Caco-2 (cell line): ENCODE measurements at places on chromosomes 5 and 9. TPM values are rescaled to one million over a fixed set of nuclear protein-coding genes. Genes with fewer than 3 reads are reported as not detected.

Gene RIMOC1
- 29.5 and 30.2 TPM in 2 replicates for total RNA-seq

Gene PAX5
- total RNA-seq = 0.16 TPM in 1 of 2 replicates, not detected in the other

Gene YIPF5
- total RNA-seq = 57.8 and 59.2 TPM in 2 replicates

DNA sequence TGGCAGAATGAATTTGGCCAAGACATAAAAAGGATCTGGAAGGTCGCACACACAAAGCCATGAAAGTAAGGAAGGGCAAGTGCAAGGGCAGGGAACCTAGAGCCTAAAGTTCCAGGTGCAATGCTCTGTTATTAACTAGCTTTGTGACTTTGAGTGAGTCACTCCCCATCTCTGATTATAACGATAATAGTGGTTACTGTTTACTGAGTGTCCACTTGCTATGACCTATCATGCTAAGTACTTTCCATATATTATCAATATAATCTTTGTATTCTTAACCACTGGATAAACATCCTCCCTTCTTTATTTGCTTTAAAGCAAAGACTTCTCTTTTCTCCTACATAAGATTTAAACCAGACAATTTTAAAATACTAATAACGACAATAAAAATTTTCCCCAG lies 504.6 kb upstream of the BRINP1 start:
- no peaks in the 10 kb centered on the region for H3K4me1 ChIP-seq
- no peak overlapping the region for H3K27ac ChIP-seq
- no peak overlapping the region for H3K4me3 ChIP-seq
- H3K27me3 ChIP-seq = no peaks in the 10 kb centered on the region
- DNase-seq = no peak

DNA sequence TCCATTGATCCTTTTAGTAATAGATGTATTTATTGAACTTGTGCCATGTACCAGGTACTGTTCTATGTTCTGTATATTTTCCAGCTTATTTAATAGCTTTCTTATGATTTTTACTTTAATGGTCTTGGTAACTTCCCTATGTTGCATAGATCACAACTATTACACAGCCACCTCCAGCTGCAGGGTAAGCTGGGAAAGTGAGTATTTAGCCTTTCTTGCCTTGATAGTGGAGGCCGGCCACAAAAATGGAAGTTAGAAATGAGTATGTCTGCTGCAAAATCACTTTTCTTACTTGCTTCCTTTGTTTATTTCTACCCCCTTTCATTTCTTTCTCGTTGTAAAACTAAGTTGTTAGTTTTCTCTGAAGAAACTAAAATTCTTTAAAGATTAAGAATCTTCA lies 43.1 kb upstream of the ANKDD1B start:
- H3K36me3 ChIP-seq = no peaks in the 10 kb centered on the region
- H3K27ac ChIP-seq = no peak overlapping the region
- peaks cover 23% of the 10 kb centered on the region for H3K4me1 ChIP-seq
- H3K4me3 ChIP-seq = no peak overlapping the region

GRCh38 chr9:115204904-115205453 lies 87.0 kb upstream of the TNC start:
- no peaks in the 10 kb centered on the region for H3K36me3 ChIP-seq
- H3K4me1 ChIP-seq = peaks cover 14% of the 10 kb centered on the region; the same call in 1 of the 2 replicates
- H3K27me3 ChIP-seq = no peaks in the 10 kb centered on the region
- DNase-seq = no peak

- no peak overlapping the region for H3K27ac ChIP-seq
- H3K4me1 ChIP-seq = no peaks in the 10 kb centered on the region
- DNase-seq = no peak
- H3K36me3 ChIP-seq = no peaks in the 10 kb centered on the region
- no peaks in the 10 kb centered on the region for H3K27me3 ChIP-seq
Measured at GRCh38 chr5:91302958-91303357, 80.2 kb downstream of the ARRDC3 start.

DNA sequence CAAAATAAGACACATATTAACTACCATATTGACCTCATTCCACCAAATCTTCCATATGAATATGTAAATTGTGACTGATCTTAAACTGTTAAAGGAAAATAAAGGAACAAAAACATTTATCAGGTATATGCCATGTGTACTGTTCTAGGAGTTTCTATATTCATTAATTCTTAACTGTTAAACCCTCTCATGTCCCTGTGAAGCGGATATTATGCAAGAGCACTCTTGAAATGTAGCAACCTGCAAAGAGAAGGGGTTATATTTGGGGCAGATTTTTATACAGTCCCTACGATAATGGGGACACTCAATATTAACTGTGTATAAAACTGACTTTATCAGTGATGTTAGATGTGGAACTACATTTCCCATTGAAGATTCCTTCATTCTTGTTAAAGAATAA lies 184.9 kb upstream of the OR13F1 start:
- no peaks in the 10 kb centered on the region for H3K36me3 ChIP-seq
- no peak overlapping the region for H3K27ac ChIP-seq
- no peak overlapping the region for H3K4me3 ChIP-seq
- H3K27me3 ChIP-seq = no peaks in the 10 kb centered on the region

DNA sequence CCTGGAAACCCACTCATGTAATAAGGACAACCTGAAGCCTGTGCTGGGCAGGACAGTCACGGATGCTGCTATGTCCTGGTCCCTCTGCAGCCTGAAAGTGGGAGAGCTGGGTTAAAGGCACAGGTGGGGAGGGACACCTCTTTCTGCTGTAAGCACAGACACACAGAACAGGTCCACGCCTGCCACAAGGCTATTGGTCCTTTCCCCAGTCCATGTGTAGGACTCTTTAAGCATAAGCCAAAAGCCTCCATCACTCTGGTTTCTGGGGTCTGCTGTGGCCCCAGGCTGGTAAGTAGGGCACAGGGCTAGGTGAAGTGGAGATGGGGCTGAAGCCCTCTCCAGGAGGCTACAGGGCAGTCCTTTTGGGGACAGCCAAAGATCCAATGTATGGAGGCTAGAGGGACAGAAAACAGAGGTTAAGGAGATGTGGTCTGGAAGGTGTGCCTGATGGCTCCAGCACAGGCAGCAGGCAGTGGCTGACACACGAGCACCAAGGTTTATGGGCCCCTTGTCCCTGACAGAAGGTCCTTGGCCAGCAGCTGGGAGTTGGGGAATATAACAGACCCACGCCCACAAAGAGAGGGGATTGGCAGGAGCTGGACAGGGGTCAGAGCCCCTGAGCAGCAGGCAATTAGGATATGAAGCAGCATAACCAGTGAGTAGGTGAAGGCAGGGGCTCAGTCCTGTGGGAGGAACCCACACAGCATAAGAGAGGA lies 203.6 kb upstream of the MVB12B start:
- H3K4me3 ChIP-seq = no peak overlapping the region
- DNase-seq = no peak
- no peaks in the 10 kb centered on the region for H3K36me3 ChIP-seq
- H3K27ac ChIP-seq = peak overlapping the region; percentile 24
- peaks cover 51% of the 10 kb centered on the region for H3K4me1 ChIP-seq
- no peaks in the 10 kb centered on the region for H3K27me3 ChIP-seq

DNA sequence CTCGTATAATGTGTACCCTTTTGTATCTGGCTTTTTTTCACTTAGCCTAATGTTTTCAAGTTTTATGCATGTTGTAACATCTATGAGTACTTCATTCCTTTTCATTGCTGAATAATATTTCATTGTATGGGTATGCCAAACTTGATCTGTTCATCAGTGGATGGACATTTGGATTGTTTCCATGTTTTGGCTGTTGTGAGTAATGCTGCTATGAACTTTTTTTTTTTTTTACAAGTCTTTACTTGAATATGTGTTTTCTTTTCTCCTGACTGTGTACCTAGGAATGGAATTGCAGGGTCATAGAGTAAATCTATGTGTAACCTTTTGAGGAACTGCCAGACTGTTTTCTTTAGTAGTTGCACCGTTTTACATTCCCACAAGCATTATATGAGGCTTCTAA lies 52.4 kb downstream of the MTREX start:
- H3K4me3 ChIP-seq = no peak overlapping the region
- H3K4me1 ChIP-seq = peaks cover 12% of the 10 kb centered on the region
- no peak overlapping the region for H3K27ac ChIP-seq
- DNase-seq = no peak
- H3K27me3 ChIP-seq = no peaks in the 10 kb centered on the region
- H3K36me3 ChIP-seq = peaks cover 1% of the 10 kb centered on the region; the same call in 1 of the 2 replicates

DNA sequence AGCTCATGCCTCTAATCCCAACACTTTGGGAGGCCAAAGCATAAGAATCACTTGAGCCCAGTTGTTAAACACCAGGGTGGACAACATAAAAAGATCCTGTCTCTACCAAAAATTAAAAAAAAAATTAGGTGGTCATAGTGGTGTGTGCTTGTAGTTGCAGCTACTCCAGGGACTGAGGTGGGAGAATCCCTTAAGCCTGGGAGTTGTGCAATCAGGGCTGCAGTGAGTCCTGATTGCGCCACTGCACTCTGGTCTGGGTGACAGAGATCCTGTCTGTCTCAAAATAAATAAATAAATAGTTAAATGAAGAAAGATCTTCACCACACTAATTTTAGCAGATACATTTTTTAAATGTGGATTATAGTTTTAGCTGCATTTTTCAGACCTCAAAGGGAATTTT lies 433.2 kb downstream of the MAT2B start:
- no peaks in the 10 kb centered on the region for H3K36me3 ChIP-seq
- no peak for DNase-seq
- H3K27ac ChIP-seq = no peak overlapping the region
- no peaks in the 10 kb centered on the region for H3K4me1 ChIP-seq
- no peaks in the 10 kb centered on the region for H3K27me3 ChIP-seq

- no peak overlapping the region for H3K4me3 ChIP-seq
- no peaks in the 10 kb centered on the region for H3K4me1 ChIP-seq
- DNase-seq = no peak
- H3K27ac ChIP-seq = no peak overlapping the region
- no peaks in the 10 kb centered on the region for H3K27me3 ChIP-seq
Measured at GRCh38 chr5:88770276-88771257, 112.4 kb downstream of the MEF2C start.

DNA sequence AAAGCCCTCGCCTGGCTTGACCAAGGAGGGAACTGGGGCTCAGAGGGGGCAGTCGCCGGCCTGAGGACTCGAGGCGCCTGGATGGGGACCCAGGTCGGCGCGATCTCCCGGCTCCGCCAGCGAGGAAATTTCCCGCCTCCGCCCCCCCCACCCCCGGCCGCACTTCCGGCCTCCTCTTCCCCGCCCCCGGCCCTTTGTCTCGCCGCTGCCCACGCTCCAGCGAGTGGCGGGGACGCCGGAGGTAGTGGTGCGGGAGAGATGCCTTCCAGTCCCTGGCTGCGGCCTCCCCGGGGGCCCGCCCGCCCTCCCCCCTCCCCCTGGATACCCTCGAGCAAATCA lies 448 bp upstream of the GPRIN1 start:
- H3K27ac ChIP-seq = no peak overlapping the region
- peak overlapping the region; percentile 60 for H3K4me3 ChIP-seq
- H3K4me1 ChIP-seq = 0 out of 2 replicates have a peak, but pooled peaks cover 6% of the 10 kb centered on the region
- DNase-seq = no peak
- no peaks in the 10 kb centered on the region for H3K36me3 ChIP-seq
- H3K27me3 ChIP-seq = no peaks in the 10 kb centered on the region

GRCh38 chr9:136875155-136875554 lies 9.0 kb upstream of the EDF1 start:
- H3K27ac ChIP-seq = no peak overlapping the region
- H3K4me3 ChIP-seq = no peak overlapping the region
- H3K4me1 ChIP-seq = no peaks in the 10 kb centered on the region
